ENCODE measurements at places on chromosomes 7 and 10. TPM values are rescaled to one million over a fixed set of nuclear protein-coding genes. Genes with fewer than 3 reads are reported as not detected.
A peak's percentile ranks its signal among the peaks of the same experiment; 100 is the strongest.

PHKG1 gene
- polyA plus RNA-seq, result not detected

GRCh38 chr10:112955582-112956421, 5.8 kb downstream of the TCF7L2 start:
- peak overlapping the region; percentile 87 for H3K27ac ChIP-seq
- H3K4me3 ChIP-seq, result peak overlapping the region; percentile 26
- no peaks in the 10 kb centered on the region for H3K36me3 ChIP-seq
- peaks cover 80% of the 10 kb centered on the region for H3K4me1 ChIP-seq
- peak; percentile 68 for DNase-seq

DNA sequence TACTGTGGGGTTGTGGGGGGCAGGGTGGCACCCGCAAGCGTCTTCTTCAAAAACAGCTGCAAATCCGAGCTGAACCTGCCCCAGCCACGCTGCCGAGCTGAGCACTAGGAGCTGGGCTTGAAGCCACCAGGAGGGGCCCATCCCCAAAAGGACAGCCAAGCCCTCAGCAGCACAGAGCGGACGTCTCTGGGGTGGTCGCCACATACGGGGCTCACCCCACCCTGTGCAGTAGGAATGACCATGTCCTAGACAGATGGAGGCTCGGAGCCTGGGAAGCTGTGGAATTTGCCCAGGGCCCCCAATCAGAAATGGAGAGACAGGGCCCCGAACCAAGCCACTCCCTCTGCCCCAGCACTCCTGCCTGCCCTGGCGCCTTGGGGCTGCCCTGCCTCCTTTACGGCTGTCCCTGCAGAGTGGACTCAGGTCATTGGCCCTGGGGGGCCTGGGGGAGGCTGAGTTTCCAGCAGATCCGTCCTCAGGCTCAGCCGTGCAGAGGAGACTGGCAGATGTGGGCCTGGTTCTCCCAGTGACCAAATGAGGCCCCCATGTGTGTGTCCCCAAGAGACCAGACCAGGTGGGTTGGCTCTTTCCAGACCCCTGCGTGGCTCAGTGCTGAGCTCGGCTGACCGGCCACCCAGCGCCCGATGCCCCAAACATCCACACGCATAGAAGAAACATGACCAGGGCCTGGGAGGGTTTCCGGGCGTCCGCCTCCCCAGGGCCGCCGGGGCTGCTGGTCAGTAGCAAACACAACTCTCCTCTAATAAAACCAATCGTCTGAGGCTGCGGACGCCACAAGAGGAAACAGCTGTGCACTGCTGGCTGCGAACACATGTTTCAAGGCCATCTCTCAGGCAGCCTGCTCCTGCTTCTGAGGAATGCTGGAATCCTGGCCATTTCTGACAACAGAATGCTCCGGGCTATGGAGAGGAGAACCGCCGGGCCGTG, 54.9 kb downstream of the PDGFA start:
- H3K36me3 ChIP-seq, result no peaks in the 10 kb centered on the region
- no peaks in the 10 kb centered on the region for H3K4me1 ChIP-seq

GRCh38 chr7:80945976-80946375, 27.1 kb upstream of the SEMA3C start:
- no peaks in the 10 kb centered on the region for H3K36me3 ChIP-seq
- H3K4me3 ChIP-seq, result no peak overlapping the region
- no peaks in the 10 kb centered on the region for H3K27me3 ChIP-seq
- DNase-seq, result no peak
- no peaks in the 10 kb centered on the region for H3K4me1 ChIP-seq

GRCh38 chr10:127984945-127985344, 78.0 kb downstream of the PTPRE start:
- no peaks in the 10 kb centered on the region for H3K27me3 ChIP-seq
- H3K4me1 ChIP-seq, result no peaks in the 10 kb centered on the region
- no peaks in the 10 kb centered on the region for H3K36me3 ChIP-seq

- H3K27me3 ChIP-seq, result no peaks in the 10 kb centered on the region
- no peak overlapping the region for H3K4me3 ChIP-seq
- no peak overlapping the region for H3K27ac ChIP-seq
- no peaks in the 10 kb centered on the region for H3K4me1 ChIP-seq
- no peaks in the 10 kb centered on the region for H3K36me3 ChIP-seq
Observed at GRCh38 chr7:8146788-8147413, 115.1 kb downstream of the ICA1 start.

GRCh38 chr10:95290461-95291364, at the start of gene PDLIM1:
TSS of gene PDLIM1 (minus strand) at chr10:95291003. CDS start at chr10:95290915, 88 bp downstream.
- peak; percentile 82 for DNase-seq
- H3K27ac ChIP-seq, result peak within 1 kb of the TSS; percentile 81
- no peaks in the 10 kb centered on the region for H3K27me3 ChIP-seq
- no peaks in the 10 kb centered on the region for H3K36me3 ChIP-seq
- H3K4me1 ChIP-seq, result peaks cover 11% of the 10 kb centered on the region
- H3K4me3 ChIP-seq, result peak within 1 kb of the TSS; percentile 86

GRCh38 chr10:112185959-112186358, 2.4 kb upstream of the GPAM start:
- H3K36me3 ChIP-seq, result no peaks in the 10 kb centered on the region
- no peak overlapping the region for H3K4me3 ChIP-seq
- H3K4me1 ChIP-seq, result no peaks in the 10 kb centered on the region
- no peaks in the 10 kb centered on the region for H3K27me3 ChIP-seq
- no peak overlapping the region for H3K27ac ChIP-seq
- no peak for DNase-seq

GRCh38 chr10:32273336-32273735, 73.6 kb downstream of the EPC1 start:
- H3K36me3 ChIP-seq, result peaks cover 21% of the 10 kb centered on the region
- peaks cover 13% of the 10 kb centered on the region for H3K4me1 ChIP-seq
- H3K27ac ChIP-seq, result no peak overlapping the region
- no peak for DNase-seq

GRCh38 chr7:29611941-29612544, 48.4 kb downstream of the PRR15 start:
- H3K4me3 ChIP-seq, result no peak overlapping the region
- DNase-seq, result no peak
- no peaks in the 10 kb centered on the region for H3K4me1 ChIP-seq
- no peak overlapping the region for H3K27ac ChIP-seq
- H3K27me3 ChIP-seq, result no peaks in the 10 kb centered on the region

- no peaks in the 10 kb centered on the region for H3K27me3 ChIP-seq
- no peaks in the 10 kb centered on the region for H3K4me1 ChIP-seq
- peak overlapping the region; percentile 52 for H3K27ac ChIP-seq
- peak; percentile 93 for DNase-seq
- H3K4me3 ChIP-seq, result no peak overlapping the region
Observed at GRCh38 chr10:3213208-3213607, 40.6 kb upstream of the PITRM1 start.

- DNase-seq, result no peak
- no peaks in the 10 kb centered on the region for H3K27me3 ChIP-seq
- H3K27ac ChIP-seq, result no peak overlapping the region
- H3K36me3 ChIP-seq, result no peaks in the 10 kb centered on the region
- peaks cover 48% of the 10 kb centered on the region for H3K4me1 ChIP-seq
Observed at GRCh38 chr10:76287856-76288255, 856.4 kb downstream of the LRMDA start.

DNA sequence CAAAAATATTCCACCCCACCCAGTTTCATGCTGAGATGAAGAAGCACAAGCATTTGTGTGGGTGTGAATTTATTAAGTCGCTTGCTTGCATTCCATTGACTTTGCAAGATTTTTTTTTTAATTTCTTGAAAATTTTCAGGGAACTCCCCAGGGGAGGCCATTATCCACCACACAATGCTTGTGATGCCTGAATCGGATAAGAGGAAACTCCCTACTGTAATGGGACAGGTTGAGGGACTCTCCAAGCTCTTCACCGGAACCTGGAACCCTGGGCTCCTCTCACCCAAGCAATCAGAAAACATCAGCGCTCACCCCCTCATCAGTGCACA, 153.6 kb upstream of the ZMIZ1 start:
- H3K4me1 ChIP-seq, result no peaks in the 10 kb centered on the region
- no peak overlapping the region for H3K27ac ChIP-seq
- no peaks in the 10 kb centered on the region for H3K27me3 ChIP-seq
- DNase-seq, result no peak
- H3K4me3 ChIP-seq, result no peak overlapping the region
- no peaks in the 10 kb centered on the region for H3K36me3 ChIP-seq

CALML5 gene
- not detected for polyA plus RNA-seq

DNA sequence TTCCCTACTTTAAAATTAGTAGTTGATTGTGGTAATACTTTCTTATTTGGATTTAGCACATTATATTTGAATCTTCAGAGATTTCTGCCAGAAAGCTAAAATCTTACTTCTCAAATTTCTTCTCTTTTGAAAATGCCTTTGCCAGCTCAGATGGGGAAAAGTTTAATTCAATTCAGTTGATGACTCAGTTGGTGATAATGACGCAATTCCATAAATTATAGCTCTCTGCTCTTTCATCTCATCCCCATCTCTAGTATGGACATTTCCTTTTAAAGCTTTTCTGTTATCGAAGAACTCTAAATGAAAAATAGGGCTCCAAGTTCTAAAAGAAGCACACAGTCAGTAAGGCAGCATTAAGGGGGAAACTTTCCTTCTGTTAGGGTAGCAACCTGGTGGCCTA, 25.5 kb downstream of the RNLS start:
- no peaks in the 10 kb centered on the region for H3K27me3 ChIP-seq
- no peaks in the 10 kb centered on the region for H3K4me1 ChIP-seq
- DNase-seq, result no peak
- no peaks in the 10 kb centered on the region for H3K36me3 ChIP-seq
- H3K4me3 ChIP-seq, result no peak overlapping the region
- no peak overlapping the region for H3K27ac ChIP-seq

GRCh38 chr10:113027574-113028455, 77.8 kb downstream of the TCF7L2 start:
- peak overlapping the region; percentile 36 for H3K27ac ChIP-seq
- H3K36me3 ChIP-seq, result no peaks in the 10 kb centered on the region
- no peaks in the 10 kb centered on the region for H3K4me1 ChIP-seq
- peak; percentile 33 for DNase-seq
- no peaks in the 10 kb centered on the region for H3K27me3 ChIP-seq
- no peak overlapping the region for H3K4me3 ChIP-seq

DNA sequence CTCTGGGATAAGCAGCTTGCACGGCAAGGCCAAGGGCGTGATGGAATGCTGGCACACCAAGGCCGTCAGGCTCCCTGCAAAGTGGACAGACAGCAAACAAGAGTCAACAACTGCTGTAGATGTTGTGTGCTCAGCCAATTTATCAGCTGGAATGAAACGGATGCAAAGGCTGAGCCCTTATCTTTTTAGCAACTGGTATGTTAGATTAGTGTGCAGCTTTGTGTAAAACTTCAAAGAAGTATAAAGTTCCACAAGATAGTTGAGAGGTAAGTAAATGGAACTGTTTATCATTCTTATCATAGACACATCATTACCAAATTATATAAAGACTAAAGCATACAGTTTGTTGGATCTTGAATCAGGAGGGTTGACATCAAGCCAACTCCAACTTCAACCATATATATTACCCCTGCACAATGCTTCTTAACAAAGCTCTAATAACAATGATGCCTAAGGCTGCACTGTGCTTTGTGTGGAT, 289.0 kb downstream of the TNS3 start:
- peak overlapping the region; percentile 85 for H3K27ac ChIP-seq
- H3K36me3 ChIP-seq, result peaks cover 70% of the 10 kb centered on the region
- no peaks in the 10 kb centered on the region for H3K27me3 ChIP-seq
- peaks cover 26% of the 10 kb centered on the region for H3K4me1 ChIP-seq
- no peak overlapping the region for H3K4me3 ChIP-seq

GRCh38 chr10:103197174-103197573, 4.1 kb upstream of the NT5C2 start:
- peaks cover 9% of the 10 kb centered on the region for H3K4me1 ChIP-seq
- peak overlapping the region; percentile 37 for H3K27ac ChIP-seq
- H3K4me3 ChIP-seq, result no peak overlapping the region
- peak; percentile 65 for DNase-seq
- H3K27me3 ChIP-seq, result no peaks in the 10 kb centered on the region

GIMAP2 gene
- polyA plus RNA-seq, result 5.1 TPM

NPC1L1 gene
- polyA plus RNA-seq, result not detected

CPN1 gene
- polyA plus RNA-seq, result 0.60 TPM

- H3K4me3 ChIP-seq, result no peak overlapping the region
- DNase-seq, result no peak
- no peaks in the 10 kb centered on the region for H3K27me3 ChIP-seq
- peaks cover 7% of the 10 kb centered on the region for H3K4me1 ChIP-seq
Observed at GRCh38 chr10:62224606-62225005, 44.0 kb downstream of the RTKN2 start.

GRCh38 chr10:6525599-6526165, 54.4 kb downstream of the PRKCQ start:
- H3K27ac ChIP-seq, result no peak overlapping the region
- no peak for DNase-seq
- no peaks in the 10 kb centered on the region for H3K27me3 ChIP-seq
- no peaks in the 10 kb centered on the region for H3K36me3 ChIP-seq

GRB10 gene
- polyA plus RNA-seq, result 2.1 TPM

DNA sequence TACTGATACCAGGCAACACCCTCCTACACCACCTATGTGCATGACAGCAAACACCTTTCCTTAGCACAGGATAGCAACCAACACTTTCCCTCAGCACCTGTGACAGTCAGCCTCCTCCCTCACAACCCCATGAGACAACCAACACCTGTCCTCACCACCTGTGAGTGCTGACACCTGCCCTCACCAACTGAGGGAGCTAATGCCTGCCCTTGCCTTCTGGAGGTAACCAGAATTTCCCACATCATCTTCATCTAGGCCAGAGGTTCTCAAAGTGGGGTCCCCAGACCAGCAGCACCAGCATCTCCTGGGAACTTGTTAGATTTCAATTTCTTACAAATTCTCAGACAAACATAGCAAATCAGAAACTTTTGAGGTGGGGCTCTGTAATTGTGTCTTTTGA, 112.5 kb downstream of the GRID1 start:
- no peaks in the 10 kb centered on the region for H3K36me3 ChIP-seq
- H3K27me3 ChIP-seq, result no peaks in the 10 kb centered on the region
- no peak overlapping the region for H3K27ac ChIP-seq
- no peaks in the 10 kb centered on the region for H3K4me1 ChIP-seq

- no peaks in the 10 kb centered on the region for H3K36me3 ChIP-seq
- no peak for DNase-seq
- H3K4me1 ChIP-seq, result no peaks in the 10 kb centered on the region
- no peaks in the 10 kb centered on the region for H3K27me3 ChIP-seq
- H3K4me3 ChIP-seq, result no peak overlapping the region
Observed at GRCh38 chr10:72846238-72846637, 47.3 kb upstream of the OIT3 start.

DNA sequence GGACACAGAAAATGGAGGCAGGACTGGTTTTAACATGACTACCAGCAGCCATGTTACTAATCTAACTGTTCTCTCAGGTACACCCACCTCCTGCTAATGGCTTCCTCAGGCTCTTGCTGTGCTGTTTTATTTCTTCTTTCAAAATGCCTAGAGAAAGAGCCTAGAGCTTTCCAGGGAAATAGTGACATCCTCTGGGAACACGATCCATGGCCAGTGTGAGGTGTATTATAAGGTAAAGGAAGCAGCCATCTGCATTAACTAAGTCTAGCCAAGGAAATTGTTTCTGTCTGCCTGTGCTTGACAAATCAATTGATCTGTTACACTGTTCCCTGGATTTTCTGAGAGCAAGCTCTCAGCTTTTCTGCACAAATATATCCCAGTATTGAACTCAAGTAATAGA, 42.2 kb upstream of the AOAH start:
- H3K27ac ChIP-seq, result no peak overlapping the region
- no peak overlapping the region for H3K4me3 ChIP-seq
- no peaks in the 10 kb centered on the region for H3K4me1 ChIP-seq
- H3K27me3 ChIP-seq, result no peaks in the 10 kb centered on the region

IFIT2 gene
- 13.9 TPM for polyA plus RNA-seq
